Caco-2 (cell line): ENCODE measurements at places on chromosomes 11 and 22. TPM values are rescaled to one million over a fixed set of nuclear protein-coding genes. Genes with fewer than 3 reads are reported as not detected.

The KRTAP5-11 gene
- total RNA-seq: not detected in 2 replicates

The SLC22A12 gene
- not detected in 2 replicates for total RNA-seq

The OR8G1 gene
- not detected in 2 replicates for total RNA-seq

The OR51E2 gene
- not detected in 2 replicates for total RNA-seq

The OR6A2 gene
- total RNA-seq: not detected in 2 replicates

The FIBIN gene
- total RNA-seq: 0.16 TPM in 1 of 2 replicates, not detected in the other

The PDE2A gene
- 1.2 and 1.4 TPM in 2 replicates for total RNA-seq
